ENCODE measurements at places on chromosomes 3 and 15.

- DNase-seq = no peak
Observed at GRCh38 chr15:38401106-38401505, 52.8 kb upstream of the FAM98B start.

GRCh38 chr3:51445544-51446280, 54.1 kb downstream of the DCAF1 start:
- no peak for DNase-seq

GRCh38 chr3:71050166-71050537, 533.4 kb downstream of the FOXP1 start:
- no peak for DNase-seq

GRCh38 chr15:100276506-100276905, 65.3 kb downstream of the ADAMTS17 start:
- DNase-seq = no peak

GRCh38 chr3:11381563-11381962, 109.4 kb downstream of the ATG7 start:
- DNase-seq = no peak

DNA sequence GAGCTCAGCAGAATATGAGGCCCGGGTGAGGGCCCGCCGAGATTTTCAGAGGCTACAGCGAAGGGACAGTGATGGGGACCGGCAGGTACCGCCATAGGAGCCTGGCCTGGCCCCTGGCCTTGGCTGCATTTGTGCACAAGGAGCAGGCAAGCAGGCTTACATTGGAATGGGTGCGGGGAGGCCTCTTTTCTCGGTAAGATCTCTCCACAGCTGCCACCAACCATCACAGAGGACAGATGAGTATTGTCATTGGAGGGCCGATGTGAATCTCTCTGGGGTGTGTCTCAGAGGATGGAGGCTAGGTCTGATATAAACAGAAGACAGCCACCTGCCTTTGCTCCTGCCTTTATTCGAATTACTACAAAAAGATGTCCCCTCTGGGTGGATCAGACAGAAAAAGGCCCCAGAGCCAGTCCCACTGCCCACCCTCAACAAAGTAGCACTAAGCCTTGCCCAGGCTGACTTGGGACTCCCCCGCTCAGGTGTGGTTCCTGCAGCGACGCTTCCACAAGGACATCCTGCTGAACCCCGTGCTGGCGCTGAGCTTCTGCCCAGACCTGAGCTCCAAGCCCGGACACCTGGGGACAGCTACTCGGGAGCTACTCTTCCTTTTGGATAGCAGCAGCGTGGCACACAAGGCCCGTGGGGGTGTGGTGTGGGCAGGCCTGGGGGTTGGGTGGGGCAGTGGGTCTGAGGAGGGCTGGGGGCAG, 5.4 kb downstream of the VWA5B2 start:
- DNase-seq = no peak

DNA sequence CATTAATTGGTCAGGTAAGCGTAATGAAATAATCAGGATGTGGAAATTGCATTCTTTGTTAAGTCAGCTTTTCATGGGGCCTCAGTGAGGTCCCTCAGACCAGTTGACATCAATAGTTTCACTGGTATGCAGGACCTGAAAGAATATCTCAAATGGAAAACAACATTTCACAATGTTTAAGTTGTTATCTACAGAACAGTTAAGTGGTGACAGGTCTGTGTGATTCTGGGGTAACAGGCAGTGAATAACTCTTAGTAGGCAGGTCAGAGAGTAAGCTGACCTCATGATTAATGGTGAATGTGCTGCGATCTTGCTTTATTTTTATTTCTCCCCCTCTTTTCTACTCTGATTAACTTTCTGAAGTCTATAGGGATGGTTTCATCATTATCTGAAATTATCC, 28.9 kb upstream of the ACP3 start:
- no peak for DNase-seq

DNA sequence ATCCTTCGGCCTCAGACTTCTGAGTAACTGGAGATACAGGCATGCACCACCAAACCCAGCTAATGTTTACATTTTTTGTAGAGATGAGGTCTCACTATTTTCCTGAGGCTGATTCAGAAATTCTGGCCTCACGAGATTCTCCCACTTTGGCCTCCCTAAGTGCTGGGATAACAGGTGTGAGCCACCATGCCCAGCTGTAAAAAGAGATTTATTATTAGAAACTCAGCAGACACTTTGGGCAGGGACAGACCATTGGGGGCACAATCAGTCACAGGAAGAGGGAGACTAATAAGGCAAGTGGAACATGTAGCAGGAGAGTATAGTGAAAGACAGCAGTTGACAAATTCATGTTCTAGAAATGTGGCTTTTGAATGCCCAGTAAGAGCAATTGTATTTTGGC, 249.2 kb downstream of the CBLB start:
- DNase-seq = no peak

- DNase-seq = no peak
Observed at GRCh38 chr15:100877551-100877950, 2.1 kb upstream of the ALDH1A3 start.

DNA sequence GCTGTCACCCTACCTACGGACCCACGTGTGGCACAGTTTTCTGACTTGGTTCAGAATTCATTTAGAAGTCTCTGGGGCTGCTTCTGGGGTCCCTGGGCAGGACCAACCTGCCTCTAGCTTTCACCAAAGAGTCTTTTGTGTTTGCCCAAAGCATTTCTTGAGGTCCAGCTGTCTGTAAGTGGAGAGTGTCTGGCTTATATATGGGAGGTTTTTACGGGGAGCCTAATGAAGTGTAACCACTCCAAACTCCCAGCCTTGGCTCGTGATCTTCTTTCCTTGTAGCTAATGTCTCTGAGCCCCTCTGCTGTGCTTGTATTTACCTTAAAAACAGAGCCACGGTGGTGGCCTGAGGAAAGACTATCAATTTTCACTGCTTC, 109.0 kb upstream of the CTDSPL start:
- DNase-seq = no peak

GRCh38 chr3:194688200-194688740, 2.6 kb downstream of the FAM43A start:
- DNase-seq = no peak

- DNase-seq = no peak
Observed at GRCh38 chr3:114333923-114334240, 40.1 kb downstream of the TIGIT start.

- DNase-seq = no peak
Observed at GRCh38 chr3:45739991-45740390, 50.8 kb downstream of the SACM1L start.

DNA sequence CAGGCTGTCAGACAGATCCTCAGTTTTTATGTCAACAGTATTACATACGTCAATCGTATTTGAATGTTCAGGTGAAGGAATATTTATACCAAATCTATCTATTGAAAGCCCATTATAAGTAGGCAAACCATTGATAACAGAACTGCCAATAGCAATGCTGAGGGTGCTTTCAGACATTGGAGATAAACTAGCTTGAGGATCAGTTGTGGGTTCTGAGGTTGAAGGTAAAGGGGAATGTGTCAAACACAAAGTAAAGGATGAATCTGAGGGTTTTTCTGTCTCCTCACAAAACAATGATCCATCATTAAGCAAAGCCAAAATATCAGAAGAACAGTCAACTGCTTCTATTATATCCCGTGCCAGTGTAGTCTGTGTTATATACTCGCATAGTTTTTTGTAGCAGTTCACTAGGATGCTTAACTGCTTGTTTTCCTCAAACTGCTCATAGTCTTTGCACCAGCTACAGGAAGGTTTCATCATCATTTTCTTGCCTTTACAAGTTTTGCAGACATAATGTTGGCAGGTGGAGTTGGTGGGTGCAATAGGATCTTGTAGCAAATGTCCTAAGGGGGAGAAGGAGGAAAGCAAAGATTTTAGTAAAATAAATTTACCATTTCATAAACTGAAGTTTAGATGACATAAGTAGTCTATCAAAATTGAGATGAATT, 43.8 kb downstream of the MSL2 start:
- no peak for DNase-seq

DNA sequence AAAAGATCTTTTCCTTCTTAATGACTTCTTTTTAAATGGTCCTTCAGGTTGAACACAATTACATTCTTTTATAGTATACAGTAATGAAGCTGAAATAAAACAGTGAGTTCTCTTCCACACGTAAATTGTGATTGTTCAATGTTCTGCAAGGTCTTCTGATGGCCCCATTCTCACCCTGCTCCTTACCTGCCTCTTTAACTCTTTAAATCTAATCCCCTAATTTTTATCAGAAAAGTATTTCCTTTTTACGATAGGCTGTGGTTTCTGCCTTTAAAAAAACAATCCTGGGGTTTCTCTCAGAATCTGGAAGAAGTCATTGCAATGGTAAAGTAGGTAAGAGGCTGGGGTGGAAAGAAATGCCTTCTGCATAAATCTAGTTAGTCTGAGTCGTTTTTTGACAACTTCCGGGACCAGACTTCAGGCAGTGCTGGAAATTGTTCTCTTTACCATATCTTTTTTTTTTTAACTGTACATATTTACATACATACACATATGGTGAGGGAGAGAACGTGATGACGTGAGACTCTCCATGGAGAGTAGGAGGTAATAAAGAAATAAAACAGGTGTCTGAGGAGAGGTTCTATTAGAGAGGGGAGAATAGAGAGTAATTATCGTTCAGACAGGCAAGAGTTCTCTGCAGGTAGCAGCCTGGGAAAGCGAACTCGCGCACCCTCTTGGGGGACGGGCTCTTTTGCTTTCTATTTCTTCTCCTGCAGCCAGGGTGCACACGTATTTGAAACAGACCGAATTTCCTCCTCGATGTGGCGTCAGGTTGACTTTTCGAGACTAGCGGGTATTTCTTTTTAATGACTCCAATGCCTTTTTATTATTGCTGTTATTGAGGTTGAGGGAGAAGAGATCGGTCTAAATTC, at the start of gene SIDT1:
TSS of gene SIDT1 (plus strand) at position 730 of the 872 bp plus-strand sequence. CDS start 467 bp downstream, outside the sequence.
- DNase-seq = peak; percentile 71

- DNase-seq = no peak
Observed at GRCh38 chr3:79019137-79019923, 748.5 kb downstream of the ROBO1 start.

GRCh38 chr15:89494941-89495637, 1.3 kb downstream of the RHCG start:
- DNase-seq = no peak

- DNase-seq = no peak
Observed at GRCh38 chr3:59422312-59422711, 372.5 kb upstream of the CFAP20DC start.

- DNase-seq = no peak
Observed at GRCh38 chr3:157872902-157873301, 233.3 kb downstream of the SHOX2 start.

DNA sequence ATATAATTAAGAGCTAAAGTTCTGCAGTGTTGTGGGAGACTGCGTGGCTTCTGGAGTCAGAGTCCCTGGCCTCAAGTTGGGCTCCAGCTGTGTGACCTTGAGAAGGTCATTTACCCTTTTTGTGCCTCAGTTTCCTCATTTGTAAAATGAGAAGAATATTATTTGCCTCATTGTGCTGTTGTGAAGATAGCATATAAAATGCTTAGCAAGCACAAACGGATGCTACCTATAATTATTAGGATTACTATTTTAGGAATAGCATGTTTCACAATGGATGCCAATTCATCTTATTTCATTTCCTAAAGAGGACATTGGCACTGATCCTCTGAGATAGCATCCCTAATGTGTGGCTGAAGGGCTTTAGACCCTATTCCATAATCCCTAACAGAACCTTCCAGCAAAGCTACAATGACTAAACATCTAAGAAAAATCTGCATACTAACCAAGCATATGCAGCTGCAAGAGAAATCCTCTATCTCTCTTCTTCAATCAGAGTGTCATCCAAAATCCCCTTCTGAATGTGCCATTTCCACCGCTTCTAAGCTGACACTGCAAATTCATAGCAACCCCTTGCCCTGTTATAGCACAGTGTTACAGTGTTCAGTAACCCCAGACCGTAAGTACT, 148.3 kb downstream of the RBMS3 start:
- DNase-seq = no peak

DNA sequence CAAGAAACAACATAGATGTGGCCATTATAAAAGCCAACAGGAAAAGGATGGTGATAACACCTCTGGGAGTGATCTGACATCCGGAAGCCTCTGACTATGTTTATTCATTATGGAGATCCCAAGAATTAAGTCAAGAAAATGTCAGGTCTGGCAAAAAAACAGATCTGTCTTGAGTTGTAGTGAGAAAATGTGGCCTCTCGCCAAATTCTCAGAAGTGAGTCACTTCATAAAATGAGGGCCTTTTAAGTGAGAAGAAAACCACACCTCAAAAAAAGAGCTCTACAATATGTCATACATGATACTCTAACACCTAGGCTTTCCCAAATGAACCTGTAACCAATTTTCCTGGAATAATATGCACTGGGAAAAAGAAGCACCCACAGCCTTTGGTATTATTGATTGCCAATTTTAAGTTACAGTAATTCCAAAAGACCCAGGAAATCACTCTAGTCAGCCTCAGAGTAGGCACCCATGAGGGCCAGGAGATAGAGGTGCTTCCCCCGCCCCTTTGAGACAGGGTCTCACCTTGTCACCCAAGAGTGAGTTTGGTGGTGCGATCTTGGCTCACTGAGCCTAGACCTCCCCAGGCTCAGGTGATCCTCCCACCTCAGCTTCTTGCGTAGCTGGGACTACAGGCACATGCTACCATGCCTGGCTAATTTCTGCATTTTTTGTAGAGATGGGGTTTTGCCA, 38.0 kb downstream of the CCR3 start:
- DNase-seq = no peak

DNA sequence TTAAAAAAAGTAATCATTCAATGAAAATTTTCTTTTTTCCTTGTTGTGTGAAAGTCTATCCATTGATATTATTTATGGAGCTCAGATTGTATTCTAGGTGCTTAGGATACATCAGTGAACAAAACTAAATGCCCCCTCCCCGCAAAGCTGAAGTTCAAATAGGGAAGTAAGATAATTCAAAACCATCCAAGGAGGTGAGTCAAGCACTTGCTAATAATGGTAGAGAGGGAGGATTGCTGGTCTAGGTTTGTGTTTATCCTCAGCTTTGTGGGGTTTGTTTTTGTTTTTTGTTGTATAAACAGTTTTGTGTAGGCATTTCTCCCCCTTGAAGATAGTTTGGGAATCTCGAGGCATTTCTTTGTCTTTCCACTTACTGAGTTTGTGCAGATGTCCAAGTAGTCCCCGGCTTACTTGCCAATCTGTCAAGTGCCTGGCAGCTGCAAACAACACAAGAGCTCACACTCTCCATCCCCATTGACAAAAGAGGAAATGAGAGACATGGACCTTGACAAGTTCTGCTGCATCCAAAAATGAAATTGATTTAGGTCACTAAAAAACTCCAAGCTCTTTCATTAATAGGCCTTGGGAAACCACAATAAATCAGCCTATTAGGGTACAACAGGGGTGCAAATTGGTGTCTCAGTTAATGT, 575.8 kb upstream of the TBL1XR1 start:
- DNase-seq = no peak

- DNase-seq = no peak
Observed at GRCh38 chr3:171832989-171833388, 10.2 kb upstream of the TMEM212 start.

- no peak for DNase-seq
Observed at GRCh38 chr3:136891934-136892855, 30.2 kb downstream of the NCK1 start.

- DNase-seq = no peak
Observed at GRCh38 chr3:146187334-146187950, 26.5 kb upstream of the PLOD2 start.

- DNase-seq = no peak
Observed at GRCh38 chr15:73924171-73924921, 1.9 kb upstream of the LOXL1 start.

- no peak for DNase-seq
Observed at GRCh38 chr3:17035033-17035432, 150.3 kb downstream of the PLCL2 start.
